ENCODE measurements at places on chromosomes 12 and 14.

DNA sequence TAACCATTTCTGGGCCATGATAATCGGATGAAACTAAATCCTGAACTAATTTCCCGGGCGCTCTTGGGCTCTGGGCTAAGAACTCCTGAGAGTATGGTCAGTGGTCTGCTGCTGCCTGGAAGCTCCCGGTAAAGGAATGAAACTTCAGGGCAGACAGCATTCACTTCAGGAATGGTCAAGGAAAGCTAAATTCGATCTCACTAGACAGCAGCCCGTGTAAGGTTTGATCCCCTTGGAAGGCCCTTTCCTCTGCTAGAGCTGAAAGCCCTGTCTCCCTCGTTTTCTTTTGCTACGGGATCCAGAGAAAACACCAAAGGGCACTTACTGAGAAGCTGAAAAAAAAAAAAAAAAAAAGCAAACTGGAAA lies 680 bp downstream of the ASB8 start:
- DNase-seq, result no peak

GRCh38 chr14:75454963-75455546 lies 27.2 kb downstream of the JDP2 start:
- DNase-seq, result no peak

DNA sequence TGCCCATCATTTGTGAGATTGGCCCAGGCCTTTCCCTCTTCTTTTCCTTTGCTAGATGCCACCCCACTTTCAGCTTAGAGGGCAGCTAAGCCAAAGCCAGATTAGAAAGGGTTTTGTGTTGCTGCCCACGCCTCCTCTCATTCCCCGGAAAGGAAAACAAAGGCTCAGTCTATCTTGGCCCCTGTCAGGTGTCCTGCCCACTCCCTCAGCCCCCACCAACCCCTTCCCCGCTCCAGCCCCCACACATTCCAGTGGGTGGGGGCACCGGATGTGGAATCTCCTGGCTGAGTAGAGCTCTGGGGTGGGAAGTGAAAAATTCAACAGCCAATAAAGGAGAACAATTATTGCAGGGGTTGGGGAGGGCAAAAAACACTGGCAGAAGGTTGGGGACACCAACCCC lies 2.2 kb downstream of the BLOC1S1 start:
- no peak for DNase-seq

GRCh38 chr14:59018978-59019377 lies 169.5 kb upstream of the DAAM1 start:
- DNase-seq, result no peak

- DNase-seq, result no peak
Measured at GRCh38 chr14:50717811-50718210, 49.7 kb upstream of the SAV1 start.

GRCh38 chr12:120321382-120322202 lies 6.0 kb downstream of the PLA2G1B start:
- no peak for DNase-seq

DNA sequence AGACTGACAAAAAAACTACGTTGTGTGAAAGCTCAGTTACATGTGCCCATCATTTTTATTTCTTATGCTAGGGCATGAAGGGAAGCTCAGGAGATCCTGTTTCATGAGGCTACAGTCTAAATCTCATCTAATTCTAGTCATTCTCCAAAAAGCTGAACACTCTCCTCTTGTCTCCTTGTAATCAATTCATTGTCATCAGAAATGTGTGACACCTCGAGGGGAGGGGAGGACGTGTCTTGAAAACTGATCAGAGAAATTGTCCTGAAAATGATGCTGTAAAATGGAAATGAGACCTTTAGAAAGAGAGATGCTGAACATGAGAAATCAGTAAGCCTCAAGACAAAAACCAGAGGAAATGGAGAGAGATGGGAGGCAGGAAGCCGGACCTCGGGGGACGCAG lies 103.4 kb downstream of the DAD1 start:
- DNase-seq, result no peak

DNA sequence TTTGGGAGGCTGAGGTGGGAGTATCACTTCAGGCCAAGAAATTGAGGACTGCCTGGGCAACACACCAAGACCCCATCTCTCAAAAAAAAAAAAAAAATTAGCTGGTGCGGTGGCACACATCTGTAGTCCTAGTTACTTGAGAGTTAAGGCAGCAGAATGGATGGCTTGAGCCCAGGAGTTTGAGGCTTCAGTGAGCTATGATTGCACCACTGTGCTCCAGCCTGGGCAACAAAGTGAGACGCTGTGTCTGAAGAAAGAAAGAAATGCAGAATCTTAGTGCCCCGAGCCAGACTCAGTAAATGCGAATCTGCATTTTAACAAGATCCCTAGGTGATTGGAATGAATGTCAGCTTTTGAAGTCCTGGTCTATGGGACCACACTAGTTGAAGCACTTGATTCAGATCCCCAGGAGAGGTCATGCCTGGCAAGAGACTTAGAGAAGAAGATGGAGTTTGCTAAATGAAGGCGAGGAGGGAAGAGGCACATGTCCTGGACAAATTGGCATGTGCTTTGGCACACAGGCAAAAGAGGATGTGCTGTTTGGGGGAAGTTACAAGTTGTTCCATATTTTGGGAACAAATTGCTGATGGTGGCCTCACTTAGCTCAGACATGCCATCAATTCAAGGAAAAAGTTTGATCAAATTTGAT lies 56.6 kb downstream of the DRAM1 start:
- no peak for DNase-seq

Data from stimulated activated CD8-positive, alpha-beta memory T cell treated with anti-CD3 and anti-CD28 coated beads, Interleukin-2, amount 100 ng/mL, for 1 hour (primary cell).